ENCODE measurements at places on chromosomes 5 and 9.

GRCh38 chr9:111442360-111443027 is 41.7 kb downstream of the ECPAS start:
- H3K4me3 ChIP-seq, result no peak overlapping the region
- no peaks in the 10 kb centered on the region for H3K4me1 ChIP-seq
- H3K27ac ChIP-seq, result no peak overlapping the region

DNA sequence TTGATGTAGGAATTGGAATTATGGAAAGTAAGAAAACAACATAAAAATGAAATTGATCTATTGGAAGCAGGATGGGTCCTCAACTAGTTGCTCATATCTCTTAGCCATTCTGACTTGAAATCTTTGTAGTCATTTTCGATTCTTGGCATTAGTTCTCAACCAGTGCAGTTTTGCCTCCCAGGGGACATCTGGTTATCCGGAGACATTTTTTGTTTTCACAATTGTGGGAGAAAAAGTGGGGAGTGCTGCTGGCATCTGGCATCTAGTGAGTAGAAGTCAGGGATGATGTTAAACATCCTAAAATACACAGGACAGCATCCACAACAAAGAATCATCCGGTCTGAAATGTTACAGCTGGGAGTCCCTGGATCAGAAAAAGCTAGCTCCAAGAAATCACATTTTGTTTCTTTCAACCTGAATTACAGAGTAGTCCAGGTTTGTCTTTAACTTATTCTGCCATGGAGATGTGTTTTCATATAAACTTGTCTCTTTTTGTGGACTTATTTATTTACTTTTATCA is 74.9 kb downstream of the FBXL7 start:
- no peak for DNase-seq
- H3K36me3 ChIP-seq, result no peaks in the 10 kb centered on the region

DNA sequence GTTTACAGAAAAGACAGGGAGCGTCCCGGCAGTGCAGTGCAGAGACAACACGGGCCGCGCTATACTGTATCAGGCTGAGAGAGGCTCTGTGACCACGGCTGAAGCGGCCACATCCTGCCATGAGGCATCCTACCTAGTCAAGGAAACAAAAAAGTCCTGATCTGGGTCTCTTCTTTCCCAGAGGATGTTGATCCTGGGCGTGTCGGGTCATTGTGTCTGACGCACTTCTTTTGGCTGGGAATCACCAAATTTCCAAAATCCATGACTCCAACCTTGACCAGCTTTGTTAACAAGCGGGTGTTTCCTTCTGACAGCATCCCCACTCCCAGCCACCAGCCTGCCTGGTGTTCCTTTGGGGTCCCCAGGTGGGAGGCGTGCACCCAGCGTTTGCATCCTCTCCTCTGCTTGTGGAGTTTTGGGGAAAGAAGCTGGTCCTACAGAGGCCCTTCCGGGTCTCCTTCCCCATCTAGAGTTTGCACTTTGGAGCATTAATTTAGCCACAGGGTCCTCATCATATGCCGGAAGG is 91.4 kb upstream of the RAI14 start:
- DNase-seq, result no peak
- H3K27me3 ChIP-seq, result no peaks in the 10 kb centered on the region
- no peak overlapping the region for H3K4me3 ChIP-seq
- H3K27ac ChIP-seq, result no peak overlapping the region

DNA sequence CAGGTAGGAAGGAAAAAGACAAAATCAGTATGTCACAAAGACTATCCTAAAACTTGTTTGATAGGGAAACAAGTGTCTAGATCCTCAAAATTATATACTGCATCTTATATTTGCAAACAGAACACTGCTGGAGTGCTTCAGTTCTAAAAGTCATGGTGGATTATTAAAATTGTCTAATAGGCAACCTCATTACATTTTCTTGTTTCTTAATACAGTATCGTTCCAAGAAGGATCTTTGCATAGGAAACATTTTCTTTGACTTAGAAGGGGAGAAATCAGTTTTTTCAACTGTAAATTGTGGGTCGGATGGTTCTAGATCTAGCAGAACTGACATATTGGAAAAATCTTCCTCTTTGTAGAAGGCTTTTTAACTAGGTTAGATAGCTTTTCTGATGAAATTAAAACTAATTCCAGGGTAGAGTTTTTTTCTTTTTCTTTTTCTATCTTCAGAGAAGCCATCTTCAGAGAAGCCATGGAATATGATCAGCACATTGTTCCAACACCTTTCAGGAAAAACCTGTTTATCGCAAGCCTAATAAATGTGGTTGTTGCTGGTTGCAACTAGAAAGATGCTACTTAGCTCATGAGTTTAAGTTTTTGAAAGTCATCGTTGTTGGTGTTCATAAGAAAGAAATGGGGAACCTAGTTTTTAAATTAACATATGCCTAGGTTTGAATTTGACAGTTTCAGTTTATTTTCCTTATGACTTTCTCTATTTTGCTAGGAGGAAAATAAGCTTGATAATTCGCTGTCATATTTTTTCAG is 7.4 kb downstream of the CPEB4 start:
- no peak overlapping the region for H3K4me3 ChIP-seq
- H3K27ac ChIP-seq, result no peak overlapping the region
- DNase-seq, result no peak
- H3K4me1 ChIP-seq, result peaks cover 43% of the 10 kb centered on the region
- H3K36me3 ChIP-seq, result no peaks in the 10 kb centered on the region

GRCh38 chr5:120405923-120406322 is 58.2 kb upstream of the PRR16 start:
- no peak overlapping the region for H3K27ac ChIP-seq
- H3K36me3 ChIP-seq, result no peaks in the 10 kb centered on the region
- no peak overlapping the region for H3K4me3 ChIP-seq
- H3K4me1 ChIP-seq, result no peaks in the 10 kb centered on the region
- DNase-seq, result no peak

DNA sequence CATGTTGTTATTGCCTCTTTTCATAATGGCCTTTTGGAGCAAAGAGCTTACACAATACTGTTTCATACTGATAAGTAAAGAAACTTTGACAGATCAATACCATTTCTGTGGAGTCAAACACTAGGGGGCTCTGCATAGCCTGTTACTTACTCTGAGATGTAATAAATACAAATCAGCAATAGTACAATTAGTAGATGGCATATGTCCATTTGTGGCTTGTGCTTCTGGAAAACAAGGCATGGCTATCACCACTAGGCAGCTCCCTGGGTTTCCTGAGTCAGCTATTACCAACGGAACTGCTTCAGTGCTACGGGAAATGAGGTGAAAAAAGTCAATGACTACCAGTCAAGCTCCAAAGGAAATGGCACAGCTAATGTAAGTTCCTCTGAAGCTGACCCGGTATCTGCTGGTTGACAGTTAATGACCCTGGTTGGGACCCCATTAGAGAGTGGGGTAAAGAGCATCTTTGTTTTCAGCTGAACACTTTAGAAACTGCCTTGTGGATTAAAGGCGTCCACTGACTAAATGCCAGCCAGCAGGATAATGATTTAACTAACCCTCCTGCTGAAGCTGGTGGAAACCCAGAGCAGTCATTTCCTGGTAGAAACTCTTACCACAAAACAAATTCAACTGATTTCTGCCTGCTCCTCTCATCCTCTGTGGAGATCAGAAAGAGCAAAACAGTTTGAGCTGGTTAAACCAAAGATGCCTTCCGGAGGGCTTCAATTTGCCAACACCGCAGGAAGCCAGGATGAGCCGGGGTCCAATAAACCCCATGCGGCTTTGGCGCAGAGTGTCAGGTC is 69.0 kb upstream of the FAM169A start:
- H3K36me3 ChIP-seq, result no peaks in the 10 kb centered on the region
- peaks cover 13% of the 10 kb centered on the region for H3K4me1 ChIP-seq
- peak overlapping the region; percentile 6 for H3K27ac ChIP-seq
- peak overlapping the region; percentile 72 for H3K4me3 ChIP-seq
- H3K27me3 ChIP-seq, result no peaks in the 10 kb centered on the region

DNA sequence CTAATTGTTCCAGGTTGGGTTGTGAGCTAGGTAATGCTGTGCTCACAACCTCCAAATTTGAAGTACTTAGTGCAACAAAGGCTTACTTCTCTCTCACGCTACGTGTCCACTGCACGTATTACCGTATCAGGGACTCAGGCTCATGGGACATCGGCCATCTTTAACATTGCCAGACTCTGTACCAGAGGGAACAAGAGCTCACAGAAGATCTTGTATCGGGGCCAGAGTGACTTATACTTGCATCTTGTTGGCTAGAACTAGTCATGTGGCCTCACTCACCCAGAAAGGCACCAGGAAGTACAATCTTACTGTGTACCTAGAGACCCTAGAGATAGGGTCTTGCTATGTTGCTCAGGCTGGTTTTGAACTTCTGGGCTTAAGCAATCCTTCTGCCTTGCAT is 81.1 kb upstream of the KLF9 start:
- no peaks in the 10 kb centered on the region for H3K36me3 ChIP-seq
- DNase-seq, result no peak
- peaks cover 5% of the 10 kb centered on the region for H3K27me3 ChIP-seq
- H3K4me3 ChIP-seq, result no peak overlapping the region
- H3K4me1 ChIP-seq, result no peaks in the 10 kb centered on the region

DNA sequence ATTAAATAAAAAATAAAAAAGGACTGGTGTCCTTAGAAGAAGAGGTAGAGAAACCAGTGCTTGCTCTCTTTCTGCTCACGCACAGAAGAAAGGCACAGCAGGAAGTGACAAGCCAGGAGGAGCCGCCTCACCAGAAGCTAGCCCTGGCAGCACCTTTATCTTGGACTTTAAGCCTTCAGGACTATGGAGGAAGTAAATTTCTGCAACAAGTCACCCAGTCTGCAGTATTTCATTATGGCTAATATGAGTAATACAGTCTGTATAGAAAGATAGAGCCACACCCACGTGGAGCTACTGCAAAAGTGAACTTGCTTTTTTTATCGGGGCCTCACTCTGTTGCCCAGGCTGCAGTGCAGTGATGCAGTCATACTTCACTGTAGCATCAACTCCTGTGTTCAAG is 68.4 kb downstream of the PDZD2 start:
- no peak for DNase-seq
- H3K36me3 ChIP-seq, result no peaks in the 10 kb centered on the region
- H3K27ac ChIP-seq, result no peak overlapping the region
- no peak overlapping the region for H3K4me3 ChIP-seq
- H3K27me3 ChIP-seq, result no peaks in the 10 kb centered on the region

DNA sequence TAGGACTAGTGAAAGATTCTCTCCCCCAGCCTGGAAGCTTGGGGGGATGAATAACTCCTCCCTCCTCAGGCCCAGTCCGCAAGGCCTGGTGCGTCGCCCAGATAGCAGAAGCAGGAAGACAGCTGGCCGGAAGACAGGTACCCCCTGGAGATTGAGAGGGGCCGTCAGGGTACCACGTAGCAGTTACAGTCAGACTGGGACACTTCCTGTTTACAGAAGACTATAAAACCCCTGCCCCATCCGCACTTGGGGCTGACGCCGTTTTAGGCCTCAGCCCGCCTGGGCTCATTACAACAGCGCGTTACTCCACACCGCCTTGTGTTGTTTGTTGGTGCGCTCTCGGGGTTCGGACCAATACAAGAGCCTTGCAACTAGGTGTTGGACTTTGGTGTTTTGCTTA is 15.4 kb downstream of the SEMA6A start:
- no peaks in the 10 kb centered on the region for H3K27me3 ChIP-seq
- no peak overlapping the region for H3K27ac ChIP-seq
- H3K4me1 ChIP-seq, result no peaks in the 10 kb centered on the region
- no peak overlapping the region for H3K4me3 ChIP-seq

GRCh38 chr5:159916841-159917761 is 819 bp downstream of the ADRA1B start:
- no peak for DNase-seq
- peaks cover 24% of the 10 kb centered on the region for H3K27me3 ChIP-seq
- H3K27ac ChIP-seq, result no peak overlapping the region
- H3K4me3 ChIP-seq, result no peak overlapping the region

DNA sequence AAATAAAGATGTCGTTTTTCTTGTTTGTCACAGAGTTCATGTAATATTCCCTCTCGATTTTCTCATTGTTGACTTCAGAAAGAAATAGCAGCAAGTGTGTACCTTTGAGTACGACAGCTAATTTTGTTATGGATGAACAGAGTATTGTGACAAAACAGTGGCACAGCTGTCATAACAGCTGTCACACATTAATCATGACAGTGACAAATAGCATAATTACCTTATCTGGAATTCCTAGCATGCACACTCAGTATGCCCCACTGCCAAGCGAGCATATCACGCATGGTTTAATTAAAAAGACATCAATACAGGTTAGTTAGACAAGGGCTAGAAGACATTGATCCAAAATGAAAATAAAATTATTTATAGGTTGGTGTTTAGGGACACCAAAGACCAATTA is 375.1 kb downstream of the SPATA31D1 start:
- H3K36me3 ChIP-seq, result no peaks in the 10 kb centered on the region
- no peaks in the 10 kb centered on the region for H3K4me1 ChIP-seq
- DNase-seq, result no peak

GRCh38 chr9:26669701-26670670 is 222.6 kb downstream of the CAAP1 start:
- H3K27ac ChIP-seq, result no peak overlapping the region
- H3K36me3 ChIP-seq, result no peaks in the 10 kb centered on the region
- no peak for DNase-seq
- no peak overlapping the region for H3K4me3 ChIP-seq

DNA sequence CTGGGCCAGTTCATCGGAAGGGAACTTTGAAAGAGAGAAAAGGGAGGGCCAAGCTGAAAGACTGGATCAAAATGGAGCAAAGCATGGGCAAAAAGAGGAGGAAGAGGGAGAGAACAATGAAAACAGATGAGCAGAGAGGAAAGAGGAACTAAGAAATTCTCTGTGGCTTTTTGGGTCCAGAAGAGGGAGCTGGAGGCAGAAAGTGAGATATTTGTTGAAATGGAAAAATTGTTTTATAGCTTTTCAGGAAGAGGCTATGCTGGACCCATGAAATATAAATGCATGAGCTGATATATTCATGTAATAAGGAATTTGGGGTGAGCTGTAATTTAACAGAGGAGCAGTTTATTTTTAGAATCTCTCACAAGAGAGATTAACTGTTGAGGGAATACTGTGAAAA is 457.3 kb downstream of the DMAC1 start:
- H3K27ac ChIP-seq, result no peak overlapping the region
- H3K4me1 ChIP-seq, result no peaks in the 10 kb centered on the region
- no peak overlapping the region for H3K4me3 ChIP-seq
- H3K27me3 ChIP-seq, result no peaks in the 10 kb centered on the region

GRCh38 chr9:69674716-69675438 is 2.7 kb upstream of the APBA1 start:
- DNase-seq, result peak; percentile 9
- H3K4me1 ChIP-seq, result peaks cover 11% of the 10 kb centered on the region
- peaks cover 20% of the 10 kb centered on the region for H3K27me3 ChIP-seq
- no peak overlapping the region for H3K27ac ChIP-seq

DNA sequence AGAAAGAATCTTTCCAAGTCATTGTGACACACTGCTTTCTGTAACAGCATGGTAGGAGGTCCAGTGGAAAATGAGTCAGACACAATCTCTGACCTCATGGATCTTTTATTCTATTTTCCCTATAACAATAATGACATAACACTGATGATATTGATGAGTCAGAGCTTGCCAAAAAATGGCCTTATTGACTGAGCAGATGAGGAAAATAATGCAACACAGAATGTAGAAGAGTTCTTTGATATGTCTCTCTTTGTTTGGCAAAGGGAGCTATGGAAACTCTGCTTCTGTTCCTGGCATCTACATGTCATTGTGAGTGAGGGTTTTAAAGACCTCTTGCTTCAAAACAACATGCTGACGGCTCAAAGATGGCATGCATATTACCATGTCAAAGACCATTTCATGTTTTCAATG is 443.1 kb upstream of the ZNF608 start:
- H3K27ac ChIP-seq, result no peak overlapping the region
- H3K36me3 ChIP-seq, result no peaks in the 10 kb centered on the region
- H3K27me3 ChIP-seq, result no peaks in the 10 kb centered on the region
- H3K4me3 ChIP-seq, result no peak overlapping the region
- no peak for DNase-seq

GRCh38 chr5:112757468-112758208 is 20.0 kb downstream of the APC start:
- no peak overlapping the region for H3K4me3 ChIP-seq
- H3K4me1 ChIP-seq, result no peaks in the 10 kb centered on the region
- no peak for DNase-seq
- no peaks in the 10 kb centered on the region for H3K27me3 ChIP-seq
- no peak overlapping the region for H3K27ac ChIP-seq
